Suprapubic skin (tissue), 4 donors: ENCODE measurements at places on chromosomes 5 and 9. TPM values are rescaled to one million over a fixed set of nuclear protein-coding genes. Genes with fewer than 3 reads are reported as not detected.

DNA sequence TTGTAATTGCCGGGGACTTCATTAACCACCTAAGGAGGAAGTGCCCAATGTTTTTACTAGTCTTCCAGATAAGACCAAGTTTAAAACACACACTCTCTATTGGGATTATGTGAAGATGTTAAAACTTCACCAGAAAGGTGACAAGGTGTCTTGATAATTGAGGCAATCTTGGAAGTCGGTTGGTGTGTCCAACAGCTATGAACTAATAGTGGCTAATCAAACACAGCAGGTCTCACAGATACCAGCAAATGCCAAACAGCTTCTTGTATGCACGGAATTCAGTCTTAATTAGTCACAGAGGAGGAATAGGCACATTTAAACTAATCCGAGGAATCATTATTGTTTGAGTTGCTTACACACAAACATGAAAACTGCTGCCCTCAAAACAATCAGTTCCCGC is 214.5 kb downstream of the SEC61B start:
- DNase-seq, result no peak

DNA sequence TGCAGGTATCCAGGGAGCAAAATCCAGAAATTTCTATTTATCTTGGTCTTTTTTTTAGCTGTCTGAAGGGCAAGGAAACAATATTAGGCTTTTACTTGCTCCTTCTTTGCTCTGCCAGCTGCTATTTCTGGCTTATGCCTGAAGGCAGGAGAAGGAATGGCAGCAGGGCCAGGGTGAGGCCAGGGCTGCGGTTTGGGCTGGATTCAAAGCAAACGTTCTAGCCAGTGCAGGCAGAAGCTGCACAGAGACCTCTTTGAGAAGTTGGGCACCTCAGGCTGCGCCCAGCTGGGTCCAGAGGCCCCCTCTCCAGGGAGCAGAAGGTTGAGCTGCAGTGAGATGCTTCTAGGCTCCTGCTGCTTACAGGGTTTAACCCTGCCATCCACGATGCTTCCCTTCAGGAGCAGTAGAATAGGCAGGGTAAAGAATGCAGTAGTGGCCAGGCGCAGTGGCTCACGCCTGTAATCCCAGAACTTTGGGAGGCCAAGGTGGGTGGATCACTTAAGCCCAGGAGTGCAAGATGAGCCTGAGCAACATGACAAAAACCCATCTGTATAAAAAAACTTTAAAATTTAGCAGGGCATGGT is 201.2 kb downstream of the ADCY2 start:
- DNase-seq, result no peak

GRCh38 chr9:107127608-107128007 is 155.5 kb upstream of the RAD23B start:
- DNase-seq, result no peak

- DNase-seq, result no peak
These were observed 265.5 kb upstream of the ZNF608 start for GRCh38 chr5:125011947-125012346.

DNA sequence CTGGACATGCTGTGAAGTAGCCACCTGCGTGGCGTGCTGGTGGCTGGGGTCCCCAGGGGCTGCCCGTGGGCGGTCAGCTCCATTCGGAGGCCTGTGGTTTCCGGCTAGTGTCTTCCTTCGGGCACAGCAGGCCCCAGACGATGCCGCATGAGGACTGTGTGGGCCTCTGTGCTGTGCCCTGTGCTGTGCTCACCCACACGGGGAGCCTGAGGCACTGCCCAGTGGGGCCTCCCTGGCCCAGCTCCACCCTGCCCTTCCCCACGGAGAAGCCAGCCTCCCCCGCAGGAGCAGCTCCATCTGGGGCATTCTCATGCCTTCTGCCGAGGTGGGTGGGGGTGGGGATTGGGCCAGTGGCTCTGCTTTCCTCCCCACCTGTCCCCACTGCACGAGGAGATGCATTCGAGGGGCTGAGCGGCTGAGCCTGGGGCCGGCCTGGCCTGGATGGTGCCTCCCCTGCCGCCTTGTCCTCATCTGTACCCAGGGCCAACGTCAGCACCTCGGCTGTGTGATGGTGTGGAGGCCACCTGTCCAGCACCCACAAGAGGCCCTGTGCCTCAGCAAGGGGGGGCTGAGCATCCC is 24.2 kb downstream of the RXRA start:
- DNase-seq, result no peak

- DNase-seq, result no peak
These were observed 9.9 kb upstream of the NR4A3 start for GRCh38 chr9:99811598-99812383.

DNA sequence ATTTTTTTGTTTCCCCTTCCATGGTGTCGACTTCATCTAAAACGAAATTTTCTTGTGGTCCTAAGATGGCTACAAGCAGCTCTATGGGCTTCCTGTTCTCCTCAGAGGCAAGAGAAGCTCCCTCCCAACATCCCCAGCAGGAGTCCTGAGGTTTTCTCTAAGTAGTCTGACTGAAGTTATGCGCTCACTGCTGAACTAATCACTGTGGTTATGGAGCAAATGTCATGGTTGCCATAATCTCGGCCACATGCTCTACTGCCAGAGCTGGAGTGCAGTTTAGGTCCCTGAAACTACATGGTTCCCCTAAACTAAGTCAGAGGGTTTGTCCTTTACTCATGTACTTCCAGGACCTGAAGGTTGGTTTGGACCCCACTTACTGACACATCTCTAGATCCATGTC is 68.0 kb upstream of the MAMDC2 start:
- no peak for DNase-seq

DNA sequence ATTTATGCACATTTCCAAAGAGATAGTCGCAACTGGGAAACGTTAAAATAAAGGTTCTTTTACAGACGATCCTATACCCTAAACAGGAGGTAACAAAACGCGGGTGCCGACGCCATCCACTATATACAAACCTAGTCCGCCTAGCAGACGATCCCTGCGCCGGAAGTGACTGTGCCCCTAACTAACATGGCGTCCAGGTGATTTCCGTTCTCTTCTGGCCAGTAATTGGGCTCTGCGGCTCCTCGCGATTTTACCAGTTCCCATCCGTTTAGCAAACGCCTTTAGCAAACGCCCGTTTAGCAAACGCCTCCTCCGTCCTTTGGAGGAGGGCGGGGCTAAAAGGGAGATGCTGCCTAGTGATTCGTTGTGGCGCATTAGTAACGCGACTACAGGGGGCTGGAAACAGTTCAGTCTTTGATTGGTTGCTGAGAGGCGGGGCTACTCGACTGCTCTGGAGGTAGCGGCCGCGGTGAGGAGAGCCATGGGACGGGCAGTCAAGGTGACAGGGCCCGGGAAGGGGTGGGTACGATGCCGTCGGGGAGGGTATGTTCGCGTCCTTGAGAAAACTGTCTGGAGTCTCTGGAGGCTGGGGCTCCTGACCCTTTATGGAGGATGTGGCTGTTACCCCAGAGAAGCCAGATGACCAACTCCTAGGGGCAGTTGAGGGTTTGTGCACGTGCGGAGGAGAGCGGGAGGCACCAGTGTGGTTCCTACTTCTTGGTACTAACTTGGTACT is at the start of gene LYRM7:
Gene LYRM7, plus strand, starts transcription at position 405 of the 736 bp plus-strand sequence. Its CDS starts 77 bp downstream, at position 482.
- DNase-seq, result peak; percentile 97

- no peak for DNase-seq
These were observed 1.4 kb downstream of the PBX3 start for GRCh38 chr9:125748446-125749099.

DNA sequence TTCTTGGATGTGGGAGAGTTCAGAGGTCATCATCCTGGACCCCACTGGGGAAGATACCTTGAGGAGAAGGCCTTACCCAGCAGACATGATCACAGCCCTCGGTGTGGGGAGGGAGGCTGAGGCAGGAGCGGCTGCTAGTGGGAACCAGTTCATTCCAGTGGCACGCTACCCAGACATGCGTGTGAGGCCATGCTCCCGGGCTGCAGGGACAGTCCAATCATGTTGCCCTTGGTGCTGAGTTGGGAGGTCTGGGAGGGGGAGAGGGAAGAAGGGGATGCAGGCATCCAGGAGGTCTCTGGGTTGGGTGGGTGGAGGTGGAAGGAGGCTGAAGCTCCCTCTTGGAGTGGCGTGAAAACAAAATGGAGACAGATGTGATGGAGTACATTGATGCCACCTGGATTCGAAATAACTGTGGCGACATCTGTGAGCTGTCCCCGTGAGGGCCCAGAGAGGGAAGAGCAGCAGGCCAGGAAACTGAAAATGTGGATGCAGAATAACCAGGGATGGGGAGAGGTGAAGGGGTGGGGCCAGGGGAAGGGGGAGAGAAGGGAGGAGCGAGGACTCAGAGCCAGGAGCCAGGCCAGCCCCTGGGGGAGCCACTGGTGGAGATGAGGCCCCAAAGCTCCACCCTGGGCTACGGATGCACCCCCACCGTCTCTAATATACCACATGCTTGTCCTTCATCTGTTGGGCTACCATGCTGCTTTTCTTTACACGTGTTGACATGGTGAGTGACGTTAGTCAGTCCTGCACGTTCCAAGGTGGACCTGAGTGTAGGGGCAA is 16.2 kb downstream of the NDUFS6 start:
- DNase-seq, result peak; percentile 63

GRCh38 chr9:76576344-76576743 is 117.4 kb downstream of the GCNT1 start:
- no peak for DNase-seq

DNA sequence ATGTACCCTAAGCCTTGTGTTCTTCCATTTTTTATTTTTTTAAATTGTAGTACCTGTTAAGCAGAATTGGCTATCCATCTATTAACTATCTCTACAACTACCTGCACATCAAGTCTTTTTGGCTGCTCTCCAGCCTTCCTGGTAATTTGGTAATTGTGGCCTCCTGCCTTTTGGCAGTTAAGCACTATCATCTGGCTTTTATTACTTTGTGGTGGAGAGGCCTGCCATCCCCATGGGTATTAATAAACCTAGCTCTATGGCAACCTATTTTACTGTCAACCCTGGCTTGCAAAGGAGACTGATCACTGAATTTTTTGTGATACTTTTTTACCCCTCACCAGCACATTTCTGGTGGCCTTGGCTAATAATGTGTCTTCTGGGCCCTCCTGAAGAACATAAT is 20.5 kb downstream of the SELENOP start:
- no peak for DNase-seq

GRCh38 chr5:104189909-104190308 is 627.3 kb upstream of the NUDT12 start:
- no peak for DNase-seq

- no peak for DNase-seq
These were observed 61.7 kb upstream of the SUB1 start for GRCh38 chr5:32523625-32524024.

DNA sequence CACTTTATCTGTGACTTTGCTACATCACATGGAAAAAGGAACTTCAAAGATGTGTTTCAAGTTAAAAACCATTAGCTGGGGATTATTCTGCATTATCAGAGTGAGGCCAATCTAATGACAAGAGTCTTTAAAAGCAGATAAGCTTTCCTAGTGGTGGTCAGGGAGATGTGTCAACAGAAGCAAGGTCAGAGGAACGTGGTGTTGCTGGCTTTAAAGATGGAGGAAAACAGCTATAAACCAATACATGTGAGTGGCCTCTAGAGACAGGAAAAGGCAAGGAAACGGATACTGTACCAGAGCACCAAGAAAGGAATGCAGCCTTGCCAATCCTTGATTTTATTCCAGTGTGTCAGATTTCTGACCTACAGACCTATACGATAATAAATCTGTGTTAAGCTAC is 204.2 kb downstream of the TAF11L14 start:
- DNase-seq, result no peak

- DNase-seq, result no peak
These were observed 296.5 kb upstream of the ITGA1 start for GRCh38 chr5:52491071-52491787.

GRCh38 chr9:12069366-12069765 is 623.8 kb upstream of the TYRP1 start:
- DNase-seq, result no peak

- DNase-seq, result no peak
These were observed 224.4 kb downstream of the EBF1 start for GRCh38 chr5:158875272-158875679.

GRCh38 chr5:134142052-134142451 is 27.6 kb downstream of the TCF7 start:
- DNase-seq, result no peak

GRCh38 chr9:34802916-34803315 is 93.0 kb upstream of the CCL21 start:
- DNase-seq, result no peak

DNA sequence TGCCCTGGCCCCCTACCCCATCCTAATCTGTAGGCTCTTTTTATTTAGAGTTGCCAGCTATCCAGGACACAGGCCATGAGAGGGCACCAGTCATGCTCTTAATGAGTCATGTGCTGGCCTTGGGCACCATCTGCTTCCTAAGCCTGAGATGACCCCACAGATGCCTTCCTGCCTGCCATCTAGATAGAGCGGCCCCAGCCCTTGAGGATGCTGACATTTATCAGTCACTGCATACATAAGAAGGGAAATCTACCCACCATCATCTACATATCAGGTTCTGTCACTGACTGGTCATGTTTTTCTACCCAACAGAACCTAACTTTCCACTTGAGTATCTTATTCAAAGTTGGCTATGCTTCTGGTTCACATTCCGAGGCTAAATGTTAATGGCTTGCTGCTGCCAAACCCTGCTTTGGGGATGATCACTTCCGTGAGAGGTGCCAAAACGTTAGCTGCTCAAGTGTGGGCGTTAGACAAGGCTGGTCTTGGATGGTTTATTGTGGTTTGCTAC is 49.9 kb upstream of the TTC23L start:
- DNase-seq, result no peak

DNA sequence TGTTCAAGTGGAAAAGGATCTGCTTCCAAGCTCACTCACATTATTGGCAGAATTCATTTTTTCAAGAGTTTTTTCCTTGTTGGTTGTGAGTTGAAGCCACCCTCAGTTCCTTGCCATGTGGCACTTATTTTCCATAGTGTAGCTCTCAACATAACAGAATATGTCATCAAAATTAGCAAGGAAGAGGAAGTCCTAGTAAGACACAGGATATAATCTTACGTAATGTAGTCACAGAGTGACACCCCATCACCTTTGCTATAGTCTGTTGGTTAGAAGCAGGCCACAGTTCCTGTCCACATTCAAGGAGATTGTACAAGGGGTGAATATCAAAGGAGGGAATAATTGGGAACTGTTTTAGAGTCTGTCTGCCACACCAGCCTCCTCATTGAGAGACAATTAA is 15.7 kb downstream of the IRGM start:
- DNase-seq, result no peak

The CARD9 gene
- total RNA-seq, result 2.8 TPM

The SPINK5 gene
- 236 TPM for total RNA-seq

The CATSPER3 gene
- not detected for total RNA-seq

The GAPT gene
- total RNA-seq, result 1.4 TPM

The ADAMTSL1 gene
- 0.32 TPM for total RNA-seq

The FBXO38 gene
- total RNA-seq, result 25.3 TPM

The ACTBL2 gene
- not detected for total RNA-seq

The CLIC3 gene
- total RNA-seq, result 20.6 TPM

The HTR1A gene
- not detected for total RNA-seq

The NTNG2 gene
- total RNA-seq, result 0.34 TPM

The SLC36A3 gene
- not detected for total RNA-seq

The FAT2 gene
- total RNA-seq, result 125 TPM
